Psoas muscle (tissue), 8 donors: ENCODE measurements at places on chromosomes 4 and X. TPM values are rescaled to one million over a fixed set of nuclear protein-coding genes. Genes with fewer than 3 reads are reported as not detected.

- DNase-seq = no peak
These were observed 61.9 kb downstream of the ASB9 start for GRCh38 chrX:15207994-15208393.

DNA sequence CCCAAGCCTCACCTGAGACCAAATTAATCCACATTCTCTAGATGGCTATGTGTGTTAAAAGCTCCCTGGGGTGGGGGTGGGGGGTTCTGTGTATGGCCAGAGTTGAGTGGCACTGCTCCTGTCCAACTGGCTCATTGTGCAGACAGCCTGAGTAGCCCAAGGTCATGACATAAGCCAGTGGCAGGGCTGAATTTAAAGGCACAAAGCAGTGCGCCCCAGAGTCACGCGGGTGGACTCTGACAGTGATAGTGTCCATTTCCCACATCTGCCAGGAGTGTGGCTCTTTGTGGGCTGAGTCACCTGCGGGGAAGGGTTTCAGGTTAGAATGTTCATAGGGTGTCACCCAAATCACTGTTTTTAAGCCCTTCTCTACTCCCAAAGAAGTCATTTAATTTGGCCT is 45.4 kb downstream of the SCD5 start:
- DNase-seq = no peak

The SCML2 gene
- 1.3 TPM for total RNA-seq

DNA sequence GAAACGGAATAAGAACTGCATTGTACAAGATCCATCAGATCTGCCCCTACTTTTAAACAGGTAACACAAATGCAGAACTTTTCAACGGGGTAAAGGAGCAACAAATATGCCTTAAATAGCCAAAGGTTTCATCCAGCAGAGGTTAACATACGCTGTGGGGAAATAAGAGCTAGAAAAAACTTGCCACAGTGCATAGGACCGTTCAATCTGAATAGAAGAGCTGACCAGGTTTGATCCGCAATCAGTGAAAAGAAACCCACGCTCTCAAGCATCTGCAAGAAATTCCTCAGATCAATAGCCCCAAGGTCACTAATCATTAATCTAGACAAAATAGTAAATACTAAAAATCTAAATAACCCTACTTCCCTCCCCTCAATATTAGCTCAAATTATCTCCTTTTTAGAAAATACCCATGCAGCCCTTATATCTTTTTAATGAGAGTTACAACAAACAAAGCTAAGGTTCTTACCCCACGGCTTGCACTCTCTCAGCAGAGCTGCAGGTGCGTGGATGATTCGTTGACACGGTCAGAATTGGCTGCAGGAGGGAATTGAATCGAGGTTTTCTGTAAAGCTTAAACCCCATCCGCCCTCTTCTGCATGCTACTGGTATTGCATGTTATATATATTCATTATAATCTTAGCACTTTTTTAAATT is at the start of gene TLR10:
Gene TLR10 (minus strand): TSS at position 539 of the 657 bp plus-strand sequence. CDS start 7,400 bp downstream, outside the sequence.
- DNase-seq = no peak

DNA sequence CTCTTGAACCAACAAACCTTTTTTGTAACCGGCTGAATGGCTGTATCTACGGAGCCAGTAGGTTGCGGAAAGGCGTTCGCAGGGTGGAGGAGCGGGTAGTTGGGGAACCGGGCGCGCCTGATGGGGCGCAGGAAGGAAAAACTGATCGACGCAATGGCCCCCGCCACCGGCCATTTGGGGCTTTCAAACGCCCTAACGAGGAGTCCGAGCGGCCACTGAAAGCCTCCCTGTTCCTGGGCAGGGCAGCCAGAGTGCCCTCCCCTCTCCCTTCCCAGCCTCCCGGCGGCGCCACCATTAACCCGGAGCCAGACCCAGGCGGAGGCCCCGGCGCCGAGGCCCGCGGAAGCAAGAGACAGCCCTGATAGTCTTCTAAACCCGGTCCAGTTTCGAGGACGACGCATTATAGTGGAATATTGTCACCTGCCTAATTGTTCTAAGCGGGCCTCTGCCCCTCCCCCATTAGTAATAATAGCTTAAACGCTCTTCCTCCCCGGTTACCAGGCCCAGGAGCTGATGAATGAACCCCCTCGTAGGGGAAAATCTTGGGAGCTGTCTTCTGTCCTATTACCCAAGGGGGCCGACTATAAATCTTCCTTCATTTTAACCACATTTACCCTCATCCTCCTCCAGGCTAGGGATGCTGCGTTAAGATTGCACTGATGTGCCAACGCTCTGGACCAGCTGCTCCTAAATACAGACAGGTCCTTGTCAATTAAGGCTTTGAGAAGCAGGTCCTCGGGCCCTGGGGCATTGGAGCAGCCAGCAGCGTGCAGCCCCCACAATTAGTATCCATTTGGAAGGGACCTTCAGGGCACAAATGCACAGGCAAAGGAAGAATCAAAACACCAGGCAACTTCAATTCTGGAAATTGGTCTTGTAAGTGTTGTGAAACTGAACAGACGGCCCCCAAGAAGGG is 61.6 kb upstream of the TMEM33 start:
- DNase-seq = no peak
